ENCODE measurements at places on chromosomes 7 and 10.

GRCh38 chr10:113928830-113929229 is 74.4 kb downstream of the NHLRC2 start:
- no peak for DNase-seq

DNA sequence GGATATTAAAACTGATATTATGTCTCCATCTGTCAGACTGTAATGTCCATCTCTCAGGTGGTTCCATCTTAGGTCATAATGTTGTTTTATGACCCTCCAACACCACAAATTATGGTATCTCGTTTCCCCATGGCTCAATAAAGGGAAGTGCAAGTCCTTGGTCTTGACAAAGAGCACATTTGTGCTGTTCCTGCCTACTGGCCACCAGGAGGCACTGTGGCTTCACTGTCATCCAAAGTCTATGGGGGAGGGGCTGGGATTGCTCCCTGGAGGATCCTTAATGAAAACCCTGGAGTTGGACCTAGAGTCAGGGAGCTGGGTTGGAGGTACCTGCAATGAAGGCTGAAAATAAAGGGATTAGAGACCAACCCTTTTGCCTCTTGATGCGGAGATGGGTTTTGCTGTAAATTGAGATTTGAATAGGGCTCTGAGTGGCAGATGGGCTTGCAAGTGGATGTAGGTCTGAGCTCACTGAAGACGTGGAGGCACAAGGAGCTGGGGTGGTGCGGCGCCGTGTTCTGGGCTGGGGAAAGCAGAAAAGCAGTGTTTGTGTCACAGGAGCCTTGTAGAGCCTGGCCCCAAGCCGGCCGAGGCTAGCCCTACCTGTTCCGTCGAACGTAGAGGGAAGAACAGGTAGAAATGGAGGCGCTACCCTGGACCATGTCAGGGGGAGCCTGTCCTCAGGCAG is 180.5 kb upstream of the PRSS58 start:
- DNase-seq, result no peak

DNA sequence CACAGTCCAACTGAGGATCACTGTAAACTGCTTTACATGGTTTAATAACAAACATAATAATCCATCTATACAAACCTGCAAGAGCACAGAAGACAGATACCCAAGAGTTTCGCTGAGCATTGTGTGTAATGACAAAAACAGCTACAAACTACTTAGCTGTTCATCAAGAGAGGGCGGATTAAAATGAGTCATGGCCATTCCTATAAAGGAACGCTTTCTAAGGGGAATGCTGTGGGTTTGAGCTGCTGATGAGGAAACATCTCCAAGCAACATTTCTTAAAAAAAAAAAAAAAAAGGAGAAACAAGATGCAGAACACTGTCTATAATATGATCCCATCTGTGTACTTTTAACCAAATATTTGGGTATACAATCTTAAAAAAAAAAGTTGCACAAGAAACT is 33.8 kb downstream of the VOPP1 start:
- DNase-seq, result no peak

DNA sequence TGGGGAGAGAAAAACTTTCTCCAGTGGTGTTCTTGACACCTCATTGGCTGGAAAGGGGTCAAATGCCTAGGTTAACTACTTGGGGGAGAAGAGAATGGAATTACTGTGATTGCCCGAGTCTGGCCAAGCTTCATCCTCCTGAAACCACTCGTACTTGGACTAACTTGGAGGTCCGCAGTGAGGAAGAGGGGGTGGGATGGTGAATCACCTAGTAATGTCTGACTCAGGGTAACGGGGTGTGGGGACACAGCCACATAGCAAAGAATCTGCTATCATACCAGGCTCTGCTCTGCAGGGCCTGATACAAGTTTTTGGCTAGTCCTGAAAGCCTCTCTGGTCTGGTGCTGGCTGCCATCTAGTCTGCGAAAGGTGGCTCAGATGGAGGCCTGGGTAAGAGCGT is 190.9 kb downstream of the RPS24 start:
- no peak for DNase-seq

GRCh38 chr7:128887169-128888038 is 23.1 kb downstream of the KCP start:
- DNase-seq, result no peak

- DNase-seq, result no peak
These were observed 10.9 kb downstream of the TECPR1 start for GRCh38 chr7:98240961-98241673.

GRCh38 chr7:26293569-26294308 is 2.1 kb downstream of the SNX10 start:
- peak; percentile 48 for DNase-seq

GRCh38 chr7:54898659-54899340 is 120.0 kb upstream of the EGFR start:
- no peak for DNase-seq

DNA sequence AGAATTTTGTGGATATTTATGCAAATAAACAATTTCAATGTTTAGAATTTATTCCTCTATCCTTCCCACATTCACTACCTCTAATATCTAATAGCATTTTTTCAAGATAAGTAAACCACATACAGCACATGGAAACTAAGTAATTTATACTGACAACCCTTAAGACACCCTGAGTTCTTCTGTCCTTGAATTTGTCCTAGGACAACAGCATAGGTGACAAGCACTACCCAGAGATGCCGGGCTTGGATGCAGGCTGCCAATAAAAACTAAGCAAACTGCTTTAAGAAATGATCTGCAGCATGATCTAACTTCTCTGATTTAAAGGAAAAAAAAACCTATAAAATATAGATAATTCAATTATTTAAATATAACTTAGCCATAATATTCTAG is 22.7 kb downstream of the NT5C3A start:
- DNase-seq, result no peak

GRCh38 chr10:5964736-5965135 is 12.6 kb downstream of the IL15RA start:
- DNase-seq, result no peak

DNA sequence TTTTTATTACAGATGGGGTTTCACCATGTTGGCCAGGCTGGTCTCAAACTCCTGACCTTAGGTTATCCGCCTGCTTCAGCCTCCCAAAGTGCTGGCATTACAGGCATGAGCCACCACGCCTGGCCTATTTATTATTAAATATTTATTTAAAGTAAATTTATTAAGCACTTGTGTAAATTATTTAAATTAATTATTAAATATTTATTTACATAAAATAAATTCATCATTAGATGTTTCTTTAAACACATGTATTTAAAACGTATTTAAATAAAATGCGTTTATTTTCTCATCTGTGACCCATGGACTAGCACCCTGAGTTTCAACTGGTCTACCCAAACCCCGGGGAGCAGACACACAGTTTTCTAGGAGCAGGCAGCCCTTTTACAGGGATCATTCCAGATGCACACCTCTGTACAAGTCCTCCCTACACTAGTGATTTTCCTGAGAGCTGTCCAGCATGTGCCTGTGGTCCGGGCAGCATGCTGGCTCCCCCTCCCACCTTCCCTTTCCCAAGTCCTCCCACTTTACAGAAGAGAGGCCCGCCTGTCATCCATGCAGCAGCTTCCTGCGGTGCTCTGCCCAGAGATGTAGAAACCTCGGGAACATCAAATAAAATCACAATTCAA is 89.2 kb upstream of the ATP6V0A4 start:
- no peak for DNase-seq

GRCh38 chr10:11578802-11579255 is 32.6 kb downstream of the USP6NL start:
- peak; percentile 21 for DNase-seq

- no peak for DNase-seq
These were observed 34.3 kb downstream of the FAM204A start for GRCh38 chr10:118307859-118308258.

GRCh38 chr7:128836729-128837348 is 6.6 kb downstream of the FLNC start:
- DNase-seq, result no peak

DNA sequence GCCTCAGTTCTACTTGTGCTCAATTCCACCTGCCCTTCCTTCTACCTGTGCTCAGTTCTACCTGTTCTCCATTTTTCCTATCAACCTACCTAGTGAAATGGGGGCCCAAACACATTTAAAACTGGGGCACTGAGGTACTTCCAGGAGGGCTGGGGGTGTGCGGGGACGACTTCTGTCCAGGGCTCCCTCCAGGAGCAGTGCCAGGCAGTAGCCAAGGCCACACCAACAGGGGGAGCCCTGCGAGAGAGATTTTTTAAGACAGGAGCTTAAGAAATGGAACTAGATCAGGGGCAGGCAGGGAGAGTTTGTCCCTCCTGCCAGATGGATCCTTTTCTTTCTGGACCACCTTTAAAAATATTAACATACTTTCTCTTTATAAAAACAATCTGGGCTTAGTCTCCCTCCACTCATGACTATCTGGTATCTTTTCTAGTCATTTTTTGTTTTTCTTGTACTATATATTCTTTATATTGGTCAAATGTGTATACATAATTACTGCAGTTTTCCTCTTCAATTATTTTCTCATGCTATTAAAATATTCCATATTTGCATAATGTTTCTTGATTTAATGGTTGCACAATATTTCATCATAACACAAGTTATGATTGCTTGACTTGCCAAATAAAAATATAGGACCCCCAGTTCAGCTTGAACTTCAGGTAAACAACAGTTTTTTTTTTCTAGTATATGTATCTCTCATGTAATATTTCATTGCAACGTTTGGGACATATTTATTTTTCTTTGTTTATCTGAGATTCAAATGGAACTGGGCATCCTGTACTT is 47.3 kb upstream of the INSYN2A start:
- DNase-seq, result peak; percentile 5

DNA sequence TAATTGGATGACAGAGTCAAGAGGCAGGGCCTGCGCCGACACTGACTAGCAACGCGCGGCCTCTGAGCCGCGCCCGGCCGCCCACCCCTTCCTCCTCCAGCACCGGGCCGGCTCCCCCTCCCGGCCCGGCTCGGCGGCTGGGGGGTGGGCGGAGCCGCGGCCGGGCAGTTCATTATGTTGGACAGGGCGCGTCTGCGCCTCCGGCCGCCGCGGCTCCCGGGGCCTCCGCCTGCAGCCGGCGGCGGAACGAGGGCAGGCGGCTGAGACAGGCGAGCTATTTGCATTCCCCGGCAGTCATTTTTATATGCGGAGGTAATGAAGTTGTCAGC is 106.7 kb downstream of the SNX10 start:
- DNase-seq, result no peak

GRCh38 chr10:25547382-25547781 is 372.6 kb downstream of the GPR158 start:
- DNase-seq, result no peak

GRCh38 chr7:158228986-158229385 is 358.6 kb downstream of the PTPRN2 start:
- DNase-seq, result no peak

GRCh38 chr7:154817224-154817896 is 185.6 kb downstream of the PAXIP1 start:
- no peak for DNase-seq

- no peak for DNase-seq
These were observed 155.1 kb upstream of the TMEM229A start for GRCh38 chr7:124187962-124188361.

GRCh38 chr10:29377333-29377961 is 88.6 kb downstream of the LYZL1 start:
- DNase-seq, result no peak

DNA sequence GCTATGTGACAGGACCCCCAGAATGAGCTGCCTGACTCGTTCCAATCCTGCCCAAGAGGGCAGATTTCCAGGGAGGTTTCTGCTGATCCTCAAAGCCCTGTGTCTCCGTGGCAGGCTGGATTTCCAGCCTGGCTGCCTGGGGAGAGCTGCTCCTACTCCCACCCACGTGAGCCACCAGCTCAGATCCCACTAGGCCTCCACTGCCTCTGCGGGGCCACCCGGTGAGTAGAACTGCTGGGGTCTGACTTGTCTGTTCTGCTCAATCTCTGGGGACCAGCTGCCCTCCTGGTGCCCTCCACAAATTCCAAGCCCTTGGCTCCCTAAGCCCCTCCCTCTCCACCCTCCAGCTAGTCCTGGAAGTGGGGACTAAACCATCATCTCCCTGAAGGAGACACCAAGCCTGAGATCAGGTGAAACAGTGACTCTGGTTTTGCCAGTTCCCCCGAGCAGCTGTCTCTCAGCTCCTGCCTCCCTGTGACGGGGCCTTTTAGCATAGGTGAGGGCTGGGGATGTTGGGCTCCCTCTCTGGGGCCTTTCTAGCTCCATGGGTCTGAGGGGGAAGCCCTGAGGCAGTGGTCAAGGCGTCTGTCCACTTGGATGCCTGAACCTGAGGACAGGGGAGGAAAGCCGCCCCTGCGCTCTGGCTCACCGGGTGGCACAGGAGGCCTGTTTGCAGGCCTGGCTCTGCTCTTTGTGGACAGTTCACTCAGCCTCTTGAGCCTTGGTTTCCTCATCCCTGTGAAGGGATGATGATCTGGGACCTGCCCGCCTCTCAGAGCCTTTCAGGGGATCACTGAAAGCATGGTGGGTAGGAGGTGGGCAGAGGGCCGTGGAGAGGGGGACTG is 5.6 kb downstream of the FAM241B start:
- no peak for DNase-seq

DNA sequence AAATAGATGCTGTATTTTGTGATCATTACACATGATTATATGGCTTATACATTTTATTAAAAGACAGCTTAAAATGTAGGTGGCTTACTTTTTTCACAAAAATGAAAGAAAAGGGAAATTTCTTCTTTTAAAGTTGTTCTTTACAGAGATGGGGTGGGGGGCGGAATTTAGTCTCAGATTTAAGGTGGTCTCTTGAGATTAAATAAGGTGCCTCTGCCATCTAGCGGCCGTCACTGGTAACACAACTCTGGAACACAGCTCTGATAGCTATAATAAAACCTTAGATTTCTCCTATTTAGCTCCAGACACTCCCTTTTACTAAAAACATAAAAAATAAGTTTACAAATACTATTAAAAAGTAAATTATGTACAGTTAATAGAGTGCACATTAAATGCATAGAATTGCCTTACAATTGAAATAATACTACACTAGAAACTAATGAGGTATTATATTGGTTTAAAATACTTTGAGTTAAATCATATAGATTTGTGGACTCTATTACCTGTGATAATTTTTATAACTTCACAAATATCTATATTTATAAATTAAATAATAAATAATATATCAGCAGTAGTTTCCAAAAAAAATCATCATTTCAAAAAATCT is 210.9 kb downstream of the DGKB start:
- no peak for DNase-seq

- no peak for DNase-seq
These were observed 16.3 kb downstream of the GSAP start for GRCh38 chr7:77399816-77400215.

- no peak for DNase-seq
These were observed 983 bp downstream of the TNRC18 start for GRCh38 chr7:5422396-5423305.

- no peak for DNase-seq
These were observed 10.2 kb upstream of the FRA10AC1 start for GRCh38 chr10:93712593-93712992.

DNA sequence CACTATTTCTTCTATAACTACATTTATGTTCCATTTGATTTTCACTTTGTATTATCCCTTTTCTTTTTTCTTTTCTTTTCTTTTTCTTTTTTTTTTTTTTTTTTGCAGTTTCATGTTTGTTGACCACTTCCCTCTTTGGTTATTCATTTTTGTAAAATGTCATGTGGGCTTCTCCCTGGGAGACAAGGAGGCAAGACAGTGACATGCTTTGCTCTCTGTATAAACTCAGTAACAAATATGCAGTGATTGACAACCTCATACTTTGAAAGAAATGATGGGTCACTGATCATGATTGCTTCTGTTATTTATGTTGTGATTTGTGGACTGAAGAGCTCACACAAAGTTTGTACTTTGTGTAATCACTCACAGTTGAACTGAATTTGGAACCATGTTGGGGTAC is 90.2 kb upstream of the ABI1 start:
- DNase-seq, result no peak

- DNase-seq, result no peak
These were observed 65.4 kb downstream of the GRID1 start for GRCh38 chr10:86300931-86301830.
